Naive thymus-derived CD4-positive, alpha-beta T cell (primary cell): ENCODE measurements at places on chromosomes 3 and 15.

DNA sequence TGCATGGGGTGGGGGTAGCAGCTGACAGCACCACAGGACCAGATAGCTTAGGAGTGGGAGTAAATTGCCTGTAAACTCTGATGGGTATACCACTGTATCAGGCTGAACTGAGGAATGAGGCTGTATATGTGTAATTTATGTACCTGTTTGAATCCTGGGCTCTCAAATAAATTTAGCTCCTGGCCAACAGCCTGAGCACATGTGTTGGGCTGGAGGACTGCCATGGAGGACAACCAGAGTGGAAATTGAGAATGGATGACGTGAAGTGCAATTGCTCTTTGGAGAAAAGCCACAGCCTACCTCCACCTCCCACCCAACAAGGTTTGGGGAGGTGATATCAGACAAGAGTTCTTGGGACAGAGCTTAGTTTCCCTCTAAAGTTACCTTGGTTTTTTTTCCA lies 328.6 kb upstream of the PROK2 start:
- no peak for DNase-seq

DNA sequence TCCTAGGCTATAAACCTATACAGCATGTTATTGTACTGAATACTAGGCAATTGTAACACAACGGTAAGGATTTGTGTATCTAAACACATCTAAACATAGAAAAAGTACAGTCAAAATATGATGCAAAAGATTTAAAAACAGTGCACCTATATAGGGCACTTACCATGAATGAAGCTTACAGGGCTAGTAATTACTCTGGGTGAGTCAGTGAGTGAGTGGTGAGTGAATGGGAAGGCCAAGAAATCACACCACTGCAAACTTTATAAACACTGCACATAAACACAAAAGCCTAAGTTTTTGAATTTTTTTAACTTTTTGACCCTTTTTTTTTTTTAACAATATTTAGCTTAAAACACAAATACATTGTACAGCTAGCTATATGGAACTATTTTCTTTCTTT lies 204.7 kb upstream of the CTNNB1 start:
- no peak for DNase-seq

- DNase-seq: no peak
These were observed 40.1 kb downstream of the TIGIT start for GRCh38 chr3:114333923-114334240.

DNA sequence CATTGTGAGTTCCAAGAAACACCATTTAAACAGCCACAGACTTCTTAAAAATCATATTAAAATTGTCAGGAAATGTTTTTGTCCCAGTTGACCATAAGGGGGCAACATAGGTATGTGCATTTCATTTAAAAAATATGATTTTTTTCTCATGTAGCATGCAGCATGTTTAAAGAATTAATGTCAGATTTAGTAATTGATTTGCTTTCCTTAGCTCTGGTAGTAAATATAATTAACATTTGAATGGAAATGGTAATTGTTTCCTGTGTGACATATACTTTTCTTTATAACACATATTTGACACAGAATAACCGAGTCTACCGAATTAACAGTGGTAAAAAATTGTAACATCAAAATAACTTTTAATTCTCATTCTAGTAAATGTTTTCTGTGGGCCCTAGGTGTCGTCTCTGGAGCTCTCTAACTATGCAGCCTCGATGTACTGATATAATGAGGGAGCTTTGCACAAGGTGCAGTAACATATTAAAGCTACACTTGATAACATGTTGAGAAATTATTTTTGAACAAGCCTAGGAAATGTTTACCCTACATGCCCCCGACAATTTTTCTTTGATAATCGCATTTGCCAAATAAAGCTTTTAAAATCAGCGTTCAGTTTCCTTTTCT lies 34.9 kb downstream of the NXPE3 start:
- DNase-seq: peak; percentile 43

DNA sequence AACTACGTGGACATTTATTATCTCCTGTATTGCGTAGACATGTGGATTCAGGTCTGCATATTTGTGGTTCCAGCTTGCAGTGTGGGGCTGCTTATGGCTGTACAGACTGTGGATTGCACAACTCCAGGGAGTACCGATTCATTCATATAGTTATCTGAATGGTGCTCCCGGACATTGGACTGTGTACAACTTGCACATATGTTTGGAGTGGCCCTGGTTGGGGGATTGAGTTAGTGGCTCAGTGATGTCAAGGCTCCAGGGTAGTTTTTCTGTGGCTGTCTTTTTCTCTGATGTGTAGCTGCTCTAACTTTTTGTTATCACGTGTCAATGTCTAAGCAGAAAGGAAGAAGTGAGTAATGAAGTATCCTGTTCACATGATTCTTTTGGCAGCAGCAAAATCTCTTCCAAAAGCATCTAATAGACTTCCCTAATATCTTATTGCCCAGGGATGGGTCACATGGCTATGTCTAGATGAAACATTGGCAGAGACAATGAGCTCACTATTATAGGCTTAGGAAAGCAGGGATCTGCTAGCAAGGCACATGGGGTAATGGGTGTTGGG lies 15.8 kb downstream of the ST3GAL6 start:
- DNase-seq: no peak

GRCh38 chr15:50890751-50891150 lies 17.7 kb upstream of the AP4E1 start:
- DNase-seq: no peak

- DNase-seq: no peak
These were observed 13.8 kb downstream of the CORO2B start for GRCh38 chr15:68592544-68592943.

- DNase-seq: no peak
These were observed 7.2 kb upstream of the ZNF148 start for GRCh38 chr3:125382298-125382697.

GRCh38 chr15:82143390-82144385 lies 97.9 kb upstream of the MEX3B start:
- DNase-seq: no peak

GRCh38 chr3:52685285-52685708 lies 416 bp downstream of the PBRM1 start:
- no peak for DNase-seq

- no peak for DNase-seq
These were observed 204.9 kb downstream of the CNTN4 start for GRCh38 chr3:2303566-2303965.

GRCh38 chr3:13513051-13513912 lies 33.2 kb downstream of the HDAC11 start:
- DNase-seq: no peak

- no peak for DNase-seq
These were observed 202.0 kb downstream of the UBE3A start for GRCh38 chr15:25236861-25237155.
